Fibroblast of villous mesenchyme (primary cell): ENCODE measurements at places on chromosomes 7 and 10. TPM values are rescaled to one million over a fixed set of nuclear protein-coding genes. Genes with fewer than 3 reads are reported as not detected.

Gene KCNH2
- 0.64 and 2.6 TPM in 2 replicates for total RNA-seq

Gene OR2A1
- under 0.01 TPM in 2 replicates for total RNA-seq

Gene ARHGAP22
- 22.9 and 31.6 TPM in 2 replicates for total RNA-seq

Gene OR2A7
- total RNA-seq, result under 0.01 and 0.32 TPM in 2 replicates

Gene PPP1R9A
- total RNA-seq, result under 0.01 TPM in 2 replicates

Gene PAPOLB
- under 0.01 TPM in 1 of 2 replicates, not detected in the other for total RNA-seq
